ENCODE measurements at places on chromosomes 2 and 18.

DNA sequence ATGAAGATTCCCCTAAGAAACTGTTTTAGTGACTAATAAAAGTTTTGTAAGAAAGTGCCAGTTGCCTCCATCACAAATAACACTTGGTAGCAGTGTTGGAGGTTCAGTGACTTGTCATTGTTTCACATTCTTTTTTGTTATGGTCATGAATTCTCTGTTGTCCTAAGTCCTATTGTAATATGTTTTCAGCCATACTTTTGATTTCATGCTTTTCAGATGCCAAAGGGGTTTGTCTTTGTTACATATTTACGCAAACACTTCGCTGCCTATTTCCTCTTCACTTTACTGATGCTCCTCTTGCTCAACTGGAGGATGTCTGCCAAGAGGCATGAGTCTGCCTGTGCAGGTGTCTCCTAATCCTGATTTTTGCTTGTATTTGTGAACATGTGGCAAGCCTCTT is 66.6 kb downstream of the PHLPP1 start:
- DNase-seq: no peak

- no peak for DNase-seq
Measured at GRCh38 chr2:60554074-60554645, 706 bp upstream of the BCL11A start.

DNA sequence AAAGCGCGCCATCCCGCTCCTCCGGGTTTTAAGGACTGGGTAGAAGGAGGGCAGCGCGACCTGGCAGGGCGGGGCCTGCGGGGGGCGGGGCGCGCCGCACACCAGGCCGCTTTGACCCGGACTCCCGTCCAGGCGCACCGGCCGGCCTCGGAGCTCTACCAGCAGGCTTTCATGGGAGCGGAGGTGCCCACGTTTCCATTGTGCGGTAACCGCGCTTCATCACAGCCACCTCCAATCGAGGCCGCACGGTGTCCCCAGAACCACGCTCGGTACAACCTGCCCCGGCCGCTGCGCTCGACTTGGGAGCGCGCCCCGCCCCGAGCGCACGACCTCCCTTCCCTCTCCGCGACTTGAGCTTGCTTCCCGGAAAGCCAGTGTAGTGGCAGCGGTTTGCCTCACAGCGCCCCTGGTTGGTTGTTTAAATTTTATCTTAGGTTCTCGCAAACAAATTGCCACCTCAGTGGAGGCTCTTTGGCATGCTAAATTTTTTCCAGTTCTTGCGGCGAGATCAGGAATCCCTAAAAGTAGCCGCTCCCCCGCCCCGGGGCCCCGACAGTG is 280 bp upstream of the CYP1B1 start:
- no peak for DNase-seq

- DNase-seq: peak; percentile 73
Measured at GRCh38 chr2:162301151-162301804, 17.2 kb downstream of the IFIH1 start.

DNA sequence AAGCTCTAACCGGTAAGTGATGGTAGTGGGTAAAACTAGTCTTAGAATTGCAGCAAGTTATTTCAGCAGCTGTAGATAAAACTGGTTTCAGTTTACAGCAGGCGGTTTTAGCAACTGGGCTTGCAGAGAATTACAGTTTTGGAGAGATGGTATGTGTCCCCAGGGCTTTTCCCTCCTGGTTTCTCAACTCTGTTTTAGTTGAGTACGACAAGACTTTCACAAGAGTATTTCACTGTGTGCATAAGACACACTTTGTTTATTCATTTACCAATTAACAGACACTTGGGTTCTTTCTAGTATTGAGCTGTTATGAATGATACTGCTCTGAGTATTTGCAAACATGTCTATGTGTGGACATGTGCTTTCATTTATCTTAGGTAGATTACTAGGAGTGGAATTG is 65.6 kb upstream of the RFX8 start:
- no peak for DNase-seq

- no peak for DNase-seq
Measured at GRCh38 chr18:2891526-2892431, 45.0 kb downstream of the EMILIN2 start.

DNA sequence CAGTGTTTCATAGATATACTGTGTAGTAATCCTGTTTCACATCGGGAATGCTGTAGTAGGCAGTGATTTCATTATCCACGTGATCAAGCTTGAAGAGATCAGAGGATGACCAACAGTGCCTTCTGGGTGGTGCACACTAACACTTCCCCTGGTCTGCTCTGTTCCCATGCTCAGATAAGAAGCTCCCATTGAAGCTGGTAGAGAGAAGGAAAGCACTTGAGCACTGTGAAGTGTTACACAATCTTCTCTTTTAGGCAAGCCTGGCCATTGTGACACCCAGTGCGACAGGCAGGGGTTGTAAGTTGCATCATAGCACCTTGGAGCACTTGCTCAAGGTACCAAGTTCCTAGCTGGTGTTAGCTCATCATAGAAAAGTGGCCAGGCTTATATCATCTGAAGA is 30.6 kb upstream of the GPD2 start:
- DNase-seq: no peak
